ENCODE measurements at places on chromosomes 11 and 22. TPM values are rescaled to one million over a fixed set of nuclear protein-coding genes. Genes with fewer than 3 reads are reported as not detected.

Gene C22orf42
- not detected for polyA plus RNA-seq

Gene OTOG
- not detected for polyA plus RNA-seq

Gene OR4C46
- polyA plus RNA-seq = not detected

Gene ROBO4
- polyA plus RNA-seq = 4.9 TPM

Gene KCNQ1OT1
- 0.01 TPM for polyA plus RNA-seq

Gene PRG3
- polyA plus RNA-seq = not detected

Gene HPX
- 0.53 TPM for polyA plus RNA-seq

Gene MIAT
- polyA plus RNA-seq = 0.02 TPM

Gene SLC36A4
- polyA plus RNA-seq = 11.1 TPM

Gene ARHGAP42
- 2.6 TPM for polyA plus RNA-seq

Gene ATG2A
- 7.0 TPM for polyA plus RNA-seq

Gene IFITM1
- 5.1 TPM for polyA plus RNA-seq

Gene HOATZ
- polyA plus RNA-seq = not detected

Gene PATE2
- polyA plus RNA-seq = not detected

Gene LMF2
- polyA plus RNA-seq = 50.3 TPM

Gene CDKN1C
- polyA plus RNA-seq = 0.08 TPM

Gene RHBDD3
- 14.1 TPM for polyA plus RNA-seq

Gene GNG3
- polyA plus RNA-seq = 0.07 TPM

Gene ELFN2
- 3.2 TPM for polyA plus RNA-seq

Gene OR5P2
- 0.05 TPM for polyA plus RNA-seq

Gene CECR2
- polyA plus RNA-seq = under 0.01 TPM

Gene SYT8
- 57.2 TPM for polyA plus RNA-seq

Gene EHF
- polyA plus RNA-seq = 6.4 TPM

Gene GPHA2
- polyA plus RNA-seq = not detected

Gene SYNGR1
- polyA plus RNA-seq = 0.23 TPM

Gene GPR83
- 0.03 TPM for polyA plus RNA-seq

Measured in mammary epithelial cell (primary cell).